Spinal cord (tissue), 10 donors: ENCODE measurements at places on chromosomes 5 and 9.
A peak's percentile ranks its signal among the peaks of the same experiment; 100 is the strongest.

- peak; percentile 62 for DNase-seq
These were observed 507.9 kb upstream of the DAP start for GRCh38 chr5:11268891-11269290.

DNA sequence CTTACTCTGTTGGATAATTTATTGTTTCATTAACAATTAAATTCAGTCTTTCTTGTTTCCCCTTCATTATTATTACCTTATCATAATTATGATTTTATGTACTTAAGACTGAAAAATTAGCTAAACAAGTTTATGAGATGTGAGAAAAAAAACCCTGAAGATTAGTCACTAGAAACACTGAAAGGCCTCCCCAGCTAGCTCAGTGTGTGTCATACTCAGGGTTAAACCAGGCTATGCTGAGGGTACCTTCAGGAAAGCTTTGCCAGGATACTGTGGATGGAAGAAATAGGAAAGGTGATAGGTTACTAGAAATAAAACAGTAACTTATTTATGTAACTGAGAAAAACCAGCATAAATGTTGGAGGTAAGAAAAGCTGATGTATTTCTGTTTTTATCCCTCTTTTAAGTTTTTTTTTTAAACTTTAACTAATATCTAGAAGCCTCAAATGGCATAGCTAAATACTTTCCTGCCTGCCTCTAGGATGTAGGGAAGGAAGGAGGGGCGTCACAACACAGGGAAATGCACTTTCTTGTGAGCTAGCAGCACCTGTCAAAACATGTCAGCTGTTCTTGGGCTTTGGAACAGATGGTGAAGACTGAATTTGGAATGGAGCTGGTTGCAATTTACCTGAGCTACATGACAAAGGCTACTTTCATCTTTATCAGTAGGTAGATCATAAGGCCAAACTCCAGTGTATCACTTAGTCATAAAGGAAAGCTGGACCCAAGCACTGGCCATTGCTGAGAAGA lies 24.2 kb downstream of the NMRK1 start:
- no peak for DNase-seq

DNA sequence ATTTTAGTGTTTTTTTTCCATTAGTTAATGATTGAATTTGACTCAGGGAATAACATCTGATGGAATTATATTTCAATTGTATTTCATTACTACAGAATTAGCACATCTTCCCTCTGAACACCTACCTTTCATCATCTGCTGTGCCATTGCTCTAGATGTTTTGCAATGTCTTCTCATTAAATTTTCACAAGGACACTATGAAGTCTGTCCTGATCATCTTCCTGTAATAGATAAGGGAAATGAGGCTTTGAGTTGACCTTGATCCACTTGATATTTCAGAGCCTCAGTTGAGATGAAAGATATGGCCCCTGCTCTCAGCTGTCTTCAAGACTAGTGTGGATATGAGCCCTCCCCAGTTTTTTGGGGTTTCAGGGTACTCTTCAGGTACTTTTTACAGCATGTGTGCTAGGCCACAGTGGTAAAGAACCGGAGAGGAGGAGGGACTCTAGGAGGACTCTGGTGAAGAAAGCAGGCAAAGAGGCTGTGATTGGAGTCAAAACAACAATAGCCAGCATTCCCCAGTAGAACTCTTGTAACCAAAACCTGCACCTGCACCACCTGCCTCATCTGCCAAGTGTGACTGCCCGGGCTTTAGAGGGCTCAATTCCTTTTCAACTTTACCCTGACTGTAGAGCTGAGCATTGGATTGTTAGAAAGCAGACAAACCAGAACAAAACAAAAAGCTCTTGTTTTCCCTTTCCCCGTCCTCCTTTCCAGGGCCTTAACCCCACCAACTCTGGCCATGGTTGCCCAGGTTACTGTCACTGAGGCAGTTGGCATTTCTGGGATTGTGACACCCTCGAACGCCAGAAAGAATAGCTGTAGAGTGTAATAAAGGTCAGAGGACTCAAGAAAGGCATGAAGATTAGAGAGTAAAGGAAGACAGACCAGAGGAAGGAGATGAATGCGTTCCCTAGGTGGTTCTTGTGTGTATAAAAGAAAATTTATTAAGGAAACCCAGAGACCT lies 56.3 kb downstream of the ERAP1 start:
- DNase-seq, result peak; percentile 72

- DNase-seq, result no peak
These were observed 129.1 kb upstream of the BOD1 start for GRCh38 chr5:173745557-173745956.

DNA sequence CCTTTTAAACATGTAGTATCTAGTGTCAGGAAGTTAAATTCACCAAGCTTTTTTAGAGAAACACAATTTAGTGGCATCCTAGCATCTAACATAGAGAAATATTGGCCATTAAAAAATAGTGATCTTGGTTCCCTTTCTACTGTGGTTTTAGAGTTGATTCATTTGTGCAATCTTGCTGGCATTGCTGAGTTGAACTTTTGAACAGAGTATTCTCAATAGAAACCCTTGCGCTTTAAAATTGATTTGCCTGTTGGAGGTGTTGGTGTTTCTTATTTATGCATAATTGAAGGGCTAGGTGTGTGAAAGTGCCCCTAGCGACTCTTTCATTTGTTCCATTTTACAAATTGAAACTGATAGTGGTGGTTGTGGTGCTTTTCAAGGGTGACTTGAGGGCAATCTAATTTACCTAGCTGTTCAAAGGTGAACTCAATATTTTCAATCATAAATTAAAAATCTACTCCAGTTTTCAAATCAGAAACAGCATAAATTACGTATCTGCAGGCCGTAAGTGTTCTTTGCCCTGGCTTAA lies 73.0 kb upstream of the MPDZ start:
- no peak for DNase-seq

- no peak for DNase-seq
These were observed 702 bp upstream of the PRELID2 start for GRCh38 chr5:145835848-145836239.

GRCh38 chr5:93621327-93621798 lies 38.3 kb downstream of the NR2F1 start:
- peak; percentile 96 for DNase-seq

DNA sequence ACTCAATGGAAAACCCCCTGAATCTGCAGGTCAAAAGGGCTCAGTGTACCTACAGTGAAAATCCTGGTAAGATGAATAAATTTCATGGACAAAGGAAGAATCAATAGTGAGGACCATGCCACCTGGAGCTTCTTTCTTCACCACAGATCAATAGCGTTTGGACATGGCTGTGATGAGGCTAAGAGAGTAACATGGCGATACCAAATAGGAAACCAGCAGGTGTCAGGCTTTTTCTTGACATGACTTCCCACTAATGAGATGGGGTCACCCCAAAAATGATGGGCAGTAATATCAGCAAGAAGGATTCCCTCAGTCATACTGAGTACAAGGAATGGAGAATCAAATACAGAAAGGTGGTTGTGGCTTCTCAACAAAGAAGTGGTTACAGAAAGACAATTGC lies 208.5 kb upstream of the PLPPR1 start:
- peak; percentile 18 for DNase-seq

DNA sequence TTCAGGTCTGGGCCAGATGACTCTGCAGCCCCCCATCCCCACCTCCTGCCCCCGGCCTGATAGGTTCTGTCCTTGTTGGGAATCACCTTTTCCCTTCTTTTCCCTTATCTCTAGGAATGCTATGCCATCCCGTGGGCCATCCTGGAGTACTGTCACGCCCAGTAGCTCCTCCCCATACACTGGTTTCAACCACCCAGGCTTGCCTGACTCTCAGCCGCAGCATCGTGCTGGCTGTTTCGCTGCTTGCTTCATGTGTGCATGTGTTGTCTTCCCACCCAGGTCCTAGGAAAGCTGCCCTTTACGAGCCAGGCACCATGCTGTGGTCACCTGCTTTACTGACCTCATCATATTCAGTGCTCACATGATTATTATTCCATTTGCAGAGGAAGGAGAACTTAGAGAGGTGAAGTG lies 71.8 kb downstream of the ANGPTL2 start:
- DNase-seq, result no peak

- DNase-seq, result no peak
These were observed 49.9 kb upstream of the SLIT3 start for GRCh38 chr5:169350759-169351240.

DNA sequence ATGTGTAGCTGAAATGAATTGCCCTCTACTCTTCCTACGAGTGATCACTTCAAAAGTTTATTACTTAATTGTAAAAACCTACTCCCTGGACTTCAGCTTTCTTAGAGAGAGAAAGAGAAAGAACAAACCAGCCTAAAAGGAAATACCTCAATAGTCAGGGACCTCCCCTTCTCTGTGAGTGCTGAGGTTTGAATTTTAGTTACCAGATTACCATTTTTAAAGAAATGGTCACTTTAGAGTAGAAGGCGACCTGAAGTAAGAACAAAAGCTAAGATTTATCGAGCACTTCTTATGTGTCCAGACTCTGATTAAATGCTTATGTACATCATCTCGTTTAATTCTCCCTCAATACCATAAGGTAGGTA lies 11.3 kb downstream of the RAPGEF1 start:
- DNase-seq, result no peak

- DNase-seq, result no peak
These were observed 11.1 kb upstream of the ARAP3 start for GRCh38 chr5:141692919-141693725.

DNA sequence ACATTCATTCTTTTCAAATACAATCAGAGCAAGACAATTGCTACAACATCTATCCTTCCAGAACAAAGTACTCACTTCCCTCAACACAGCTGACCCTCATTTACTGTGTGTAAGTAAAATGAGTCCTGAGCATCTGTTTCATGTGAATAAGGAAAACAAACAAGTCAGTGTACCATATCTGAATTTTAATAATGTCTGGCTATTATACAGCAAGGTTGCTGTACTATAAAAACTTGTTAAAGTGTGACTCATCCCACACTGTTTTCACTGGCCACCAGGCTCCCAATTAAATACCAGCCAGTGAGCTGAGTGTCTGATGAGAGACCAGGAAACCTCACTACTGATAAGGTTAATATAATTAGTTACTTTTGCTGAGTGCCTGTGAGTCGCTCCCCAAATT lies 339.8 kb downstream of the AGTPBP1 start:
- no peak for DNase-seq

GRCh38 chr5:88483964-88484672 lies 215.5 kb upstream of the TMEM161B start:
- DNase-seq, result no peak

DNA sequence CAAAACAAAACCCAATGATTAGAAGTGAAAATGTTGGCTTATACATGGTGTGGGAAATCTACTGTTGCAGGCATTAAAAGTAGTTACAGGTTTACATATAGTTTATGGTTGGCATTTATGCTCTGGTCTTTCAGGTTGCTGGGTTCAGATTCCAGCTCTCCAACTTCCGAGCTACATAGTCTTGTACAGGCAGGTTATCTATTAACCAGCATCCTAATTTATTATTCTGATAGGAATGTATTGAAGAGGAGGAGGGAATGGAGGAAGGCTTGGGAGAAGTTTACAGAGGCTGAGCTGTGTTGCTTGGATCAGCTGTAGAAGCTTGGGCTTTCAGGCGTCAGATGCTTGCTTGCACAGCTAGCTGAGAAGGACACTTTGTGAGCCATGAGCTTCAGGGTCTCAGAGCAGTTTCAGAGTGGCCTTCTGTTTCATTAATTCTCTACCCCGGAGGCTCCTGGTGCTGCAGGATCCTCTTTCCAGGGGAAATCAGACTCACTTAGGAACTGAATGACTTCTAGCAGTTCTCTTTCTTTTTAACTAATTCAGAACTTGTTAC lies 11.7 kb upstream of the ERBIN start:
- DNase-seq, result no peak

- DNase-seq, result no peak
These were observed 114.3 kb upstream of the BOD1 start for GRCh38 chr5:173730632-173731298.

DNA sequence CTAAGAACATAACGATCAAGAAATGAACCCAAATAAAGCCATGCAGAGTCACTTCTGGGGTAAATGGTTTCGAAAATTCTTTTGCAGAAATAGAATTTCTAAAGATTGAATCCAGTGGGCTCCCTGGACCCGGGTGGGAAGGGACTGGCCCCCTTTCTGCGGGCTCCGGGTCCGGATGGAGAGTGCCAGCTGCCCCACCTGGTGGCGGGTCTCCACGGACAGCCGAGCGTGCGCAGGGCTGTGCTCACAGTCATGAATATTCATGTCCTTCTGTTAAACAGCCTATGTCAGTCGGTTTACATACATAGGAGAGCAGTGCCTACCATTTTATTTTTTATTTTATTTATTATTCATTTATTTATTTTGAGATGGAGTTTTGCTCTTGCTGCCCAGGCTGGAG lies 4.7 kb upstream of the PPP1R26 start:
- peak; percentile 88 for DNase-seq

DNA sequence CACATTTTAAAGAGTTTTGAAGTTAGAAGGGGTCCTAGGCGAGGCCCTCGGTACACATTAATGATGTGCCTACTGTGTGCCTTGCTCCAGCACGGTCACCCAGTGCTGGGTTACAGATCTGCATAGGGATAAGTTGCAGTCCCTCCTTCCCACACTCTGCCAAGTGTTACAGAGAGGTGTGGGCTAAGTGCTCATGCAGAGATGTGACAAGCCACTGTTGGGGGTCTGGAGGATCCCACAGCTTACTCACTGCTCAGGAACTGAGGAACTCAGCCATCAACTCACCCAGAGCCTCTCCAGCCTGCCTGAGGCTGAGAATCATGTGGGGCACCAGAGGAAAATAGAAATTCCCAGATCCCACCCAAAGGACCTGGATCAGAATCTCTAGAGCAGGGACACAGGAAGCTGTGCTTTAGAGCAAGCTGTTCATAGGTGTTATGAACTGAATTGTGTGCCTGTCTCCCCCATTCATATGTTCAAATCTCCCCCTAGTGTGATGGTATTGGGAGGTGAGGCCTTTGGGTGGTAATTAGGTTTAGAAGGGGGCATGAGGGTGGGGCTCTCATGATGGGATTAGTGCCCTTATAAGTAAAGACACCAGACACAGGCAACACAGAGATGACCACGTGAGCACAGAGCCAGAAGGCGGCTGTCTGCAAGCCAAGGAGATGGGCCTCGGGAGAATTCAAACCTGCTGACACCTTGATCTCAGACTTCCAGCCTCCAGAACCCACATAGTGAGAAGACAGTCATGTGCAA lies 164.1 kb downstream of the HSD17B3 start:
- no peak for DNase-seq

GRCh38 chr5:149550268-149550583 lies 1.0 kb downstream of the CSNK1A1 start:
- DNase-seq, result no peak

DNA sequence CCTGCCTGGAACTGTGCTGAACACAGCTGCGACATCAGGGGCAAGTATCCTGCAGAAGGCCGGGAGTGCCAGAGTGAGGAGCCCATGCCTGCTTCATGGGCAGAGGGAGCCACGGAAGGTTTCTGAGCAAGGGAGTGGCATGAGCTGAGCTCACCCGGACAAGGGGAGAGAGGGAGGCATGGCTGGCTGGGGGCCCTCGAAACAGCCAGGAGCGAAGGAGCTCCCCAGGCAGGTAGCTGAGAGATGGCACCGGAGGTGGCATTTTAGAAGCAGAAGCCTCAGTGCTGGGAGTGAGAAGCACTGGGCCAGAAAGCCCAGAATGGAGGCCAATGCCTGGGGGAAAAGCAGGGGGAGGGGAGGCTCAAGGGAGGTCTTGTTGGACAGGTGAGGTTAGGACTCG lies 56.9 kb upstream of the SARDH start:
- DNase-seq, result no peak

GRCh38 chr5:66645039-66645438 lies 48.8 kb downstream of the MAST4 start:
- no peak for DNase-seq

GRCh38 chr9:131645078-131645776 lies 94.6 kb downstream of the RAPGEF1 start:
- DNase-seq, result no peak
